ENCODE measurements at places on chromosomes 2 and 18. TPM values are rescaled to one million over a fixed set of nuclear protein-coding genes. Genes with fewer than 3 reads are reported as not detected.
A peak's percentile ranks its signal among the peaks of the same experiment; 100 is the strongest.

Gene PNO1
- polyA plus RNA-seq = 57.7 TPM

GRCh38 chr2:51722311-51722710, 690.4 kb upstream of the NRXN1 start:
- no peak for DNase-seq

DNA sequence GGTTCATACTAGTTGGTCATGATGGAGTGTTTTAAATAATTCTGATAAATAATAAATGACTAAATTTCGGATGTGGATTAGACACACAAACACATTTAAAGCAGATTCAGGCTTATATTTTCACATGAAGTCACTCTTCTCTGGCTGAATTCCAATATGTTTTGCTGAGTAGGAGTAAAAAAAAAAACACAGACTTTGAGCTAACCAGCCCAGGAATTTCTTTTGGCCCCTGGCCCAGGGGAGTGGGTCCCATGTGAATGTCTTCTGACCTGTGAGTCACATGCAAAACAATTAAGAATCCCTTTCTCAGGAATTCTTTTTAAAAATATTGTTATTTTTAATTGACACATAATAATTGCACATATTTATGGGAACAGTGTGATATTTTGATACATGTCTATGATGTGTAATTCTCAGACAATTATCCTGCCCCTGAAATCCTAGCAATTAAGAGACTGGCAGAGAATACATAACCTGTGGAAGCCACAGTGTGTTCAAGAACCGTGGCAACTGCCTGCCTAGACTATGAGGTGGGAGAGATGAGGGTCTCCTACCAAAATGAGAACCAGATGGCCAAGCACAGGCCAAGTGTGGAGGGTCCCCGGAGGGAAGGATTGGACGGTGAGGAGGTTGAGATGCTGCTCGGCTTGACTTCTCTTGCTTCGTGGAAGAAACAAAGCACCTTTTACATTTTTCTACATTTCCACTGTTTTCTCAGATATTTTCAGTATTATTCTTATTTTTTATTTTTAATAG, 236.4 kb downstream of the PIEZO2 start:
- no peak for DNase-seq

DNA sequence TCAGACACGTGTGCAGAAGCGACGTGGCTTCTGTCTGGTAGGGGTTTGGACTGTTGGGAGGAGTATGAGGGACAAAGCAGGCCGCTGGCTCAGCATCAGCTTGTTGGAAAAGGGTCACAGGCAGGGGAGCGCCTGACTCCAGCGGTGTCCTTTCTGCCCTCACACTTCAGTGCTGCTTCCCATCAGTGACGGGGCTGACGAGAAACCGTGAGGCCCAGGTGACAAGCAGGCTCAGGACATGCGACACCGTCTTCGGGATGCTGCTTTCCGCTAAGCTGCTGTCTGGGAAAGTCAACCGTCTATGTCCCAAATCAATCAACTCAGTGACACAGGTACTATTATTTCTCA, 90.5 kb downstream of the USP40 start:
- no peak for DNase-seq

Gene RAX
- not detected for polyA plus RNA-seq

DNA sequence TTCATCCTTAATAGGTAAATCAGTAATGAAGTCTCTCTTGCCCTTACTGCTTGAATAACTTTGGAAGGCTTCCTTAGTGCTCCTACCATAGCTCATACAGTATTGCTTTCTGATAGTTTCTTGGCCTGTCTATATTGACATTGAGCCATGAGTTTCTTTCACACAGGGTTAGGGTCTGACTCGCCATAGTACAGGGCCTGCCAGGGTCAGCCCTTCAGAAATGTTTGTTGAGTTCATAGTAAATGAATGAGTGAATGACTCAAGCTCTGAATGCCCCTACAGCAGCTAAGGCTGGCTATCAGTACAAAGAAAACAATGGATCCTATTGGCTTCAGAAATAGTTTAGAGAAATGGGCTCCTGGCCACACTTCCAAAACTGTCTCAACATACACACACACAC, 65.0 kb upstream of the LRATD1 start:
- no peak for DNase-seq

DNA sequence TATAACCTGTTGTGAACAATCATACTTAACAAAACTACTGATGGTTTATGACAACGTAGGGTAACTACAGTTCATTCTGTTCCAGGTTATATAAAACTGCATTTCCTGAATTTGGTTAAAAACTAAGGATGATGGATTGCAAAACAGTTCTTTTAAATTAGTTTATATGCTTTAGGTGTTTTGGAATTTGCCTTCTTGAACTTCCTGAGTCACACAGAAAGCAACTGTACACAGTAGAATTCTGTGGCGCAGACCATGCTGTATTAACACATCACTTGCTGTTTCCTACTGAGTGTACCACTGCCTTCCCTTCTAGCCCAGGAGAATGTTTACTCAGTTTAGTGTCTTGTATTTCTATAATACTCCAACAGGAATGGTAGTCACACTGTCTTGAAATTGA, 19.4 kb downstream of the ITGB1BP1 start:
- no peak for DNase-seq

DNA sequence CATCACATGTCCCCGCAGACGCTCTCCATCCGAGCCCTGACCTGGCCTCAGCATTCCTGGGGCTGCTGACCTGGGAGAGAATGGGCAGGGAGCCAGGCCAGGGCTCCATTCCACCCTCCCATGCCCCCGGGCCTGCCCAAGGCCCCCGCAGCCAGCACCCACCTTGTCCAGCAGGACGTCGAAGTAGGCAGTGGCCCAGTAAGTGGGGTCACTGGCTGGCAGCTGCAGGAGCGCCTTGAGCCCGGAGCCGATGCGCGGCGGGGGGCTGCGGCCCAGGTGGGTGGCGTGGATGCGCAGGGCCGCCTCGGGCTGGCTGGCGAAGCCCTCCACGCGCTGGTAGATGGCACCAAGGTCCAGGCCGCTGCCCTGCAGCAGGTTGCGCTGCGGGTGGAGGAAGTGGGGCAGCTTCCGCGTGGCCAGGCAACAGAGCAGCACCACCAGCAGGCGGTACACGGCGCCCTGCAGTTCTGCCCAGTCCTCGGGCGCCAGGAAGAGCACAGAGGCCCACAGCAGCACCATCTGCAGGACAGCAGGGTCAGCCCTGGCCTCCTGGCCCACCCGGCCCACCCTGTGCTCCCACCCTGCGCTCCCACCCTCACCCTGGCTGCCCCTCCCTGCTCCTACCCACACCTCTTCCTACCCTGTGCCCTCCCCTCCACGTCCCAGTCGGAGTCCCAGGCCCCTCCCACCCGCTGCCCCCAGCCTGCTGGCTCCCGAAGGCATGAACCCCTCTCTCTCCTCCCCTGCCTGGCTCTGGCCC, 7.6 kb downstream of the MAB21L4 start:
- no peak for DNase-seq

DNA sequence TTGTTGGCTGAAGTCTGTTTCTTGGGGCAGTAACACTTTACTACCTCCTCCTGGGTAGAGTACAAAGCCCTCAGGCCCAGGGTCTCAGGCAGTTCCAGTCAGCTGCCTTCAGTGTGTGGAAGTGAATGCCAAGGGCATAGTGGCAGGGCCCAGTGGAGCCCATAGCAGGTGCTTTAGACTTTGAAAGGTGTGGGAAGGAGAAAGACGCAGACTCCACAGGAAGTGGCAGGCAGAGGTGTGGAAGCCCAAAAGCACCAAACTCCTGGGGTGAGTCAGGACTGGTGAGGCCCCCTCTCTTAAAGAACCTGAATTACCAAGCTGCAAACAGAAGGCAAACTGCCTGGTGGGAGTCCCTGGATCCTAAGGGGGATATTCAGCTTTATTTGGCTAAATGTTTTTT, 45.3 kb downstream of the ADAM23 start:
- DNase-seq = no peak

- DNase-seq = no peak
Measured at GRCh38 chr2:48674933-48675332, 57.3 kb downstream of the GTF2A1L start.

Gene PTPRN
- 0.90 TPM for polyA plus RNA-seq

Gene GCG
- polyA plus RNA-seq = not detected

DNA sequence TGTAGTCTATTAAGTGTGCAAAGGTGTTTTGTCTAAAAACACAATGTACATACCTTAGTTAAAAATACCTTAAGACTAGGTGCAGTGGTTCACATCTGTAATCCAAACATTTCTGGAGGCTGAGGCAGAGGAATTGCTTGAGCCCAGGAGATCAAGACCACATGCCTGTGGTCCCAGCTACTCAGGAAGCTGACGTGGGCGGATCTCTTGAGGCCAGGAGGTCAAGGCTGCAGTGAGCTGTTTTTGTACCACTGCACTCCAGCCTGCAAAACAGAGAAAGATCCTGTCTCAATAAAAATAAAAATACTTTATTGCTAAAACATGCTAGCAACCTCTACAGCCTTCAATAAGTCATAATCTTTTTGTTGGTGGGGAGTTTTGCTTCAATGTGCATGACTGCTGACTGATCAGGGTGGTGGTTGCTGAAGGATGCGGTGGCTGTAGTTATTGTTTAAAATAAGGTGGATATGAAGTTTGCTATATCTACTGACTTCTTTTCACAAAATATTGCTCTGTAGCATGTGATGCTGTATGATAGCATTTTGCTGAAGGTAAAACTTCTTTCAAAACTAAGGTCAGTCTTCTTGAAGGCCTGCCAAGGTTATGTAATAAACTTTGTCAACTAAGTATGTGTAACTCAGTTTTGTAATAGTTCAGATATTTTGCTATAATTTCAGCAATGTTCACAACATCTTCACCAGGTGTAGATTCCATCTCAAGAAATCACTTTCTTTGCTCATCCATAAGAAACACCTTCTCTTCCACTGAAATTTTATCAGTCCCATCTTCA, 1238.0 kb upstream of the NRXN1 start:
- DNase-seq = no peak

- DNase-seq = no peak
Measured at GRCh38 chr18:48656176-48656575, 117.3 kb downstream of the CTIF start.

- no peak for DNase-seq
Measured at GRCh38 chr2:42133771-42134195, 35.4 kb upstream of the EML4 start.

DNA sequence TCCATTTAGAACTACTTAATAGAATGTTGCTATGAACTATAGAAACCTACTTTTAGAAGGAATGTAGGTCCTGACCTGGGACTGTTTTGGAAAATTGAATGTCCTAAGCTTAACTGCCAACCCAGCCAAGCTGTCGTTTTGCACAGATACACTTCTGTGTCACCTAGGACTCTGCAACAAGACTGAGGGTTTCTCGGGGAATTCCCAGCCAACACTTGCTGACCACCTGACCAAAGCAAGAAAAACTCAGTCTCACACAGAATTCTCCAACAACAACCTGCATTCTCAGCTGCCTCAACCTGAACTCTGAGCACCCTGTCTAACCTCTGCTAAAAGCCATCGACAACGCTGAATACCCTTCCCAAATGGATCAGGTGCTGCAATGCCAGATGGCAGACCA, 128.2 kb downstream of the SS18 start:
- no peak for DNase-seq

Gene RIT2
- polyA plus RNA-seq = not detected

Gene G6PC2
- polyA plus RNA-seq = not detected

GRCh38 chr2:26326514-26326913, 19.4 kb upstream of the SELENOI start:
- DNase-seq = no peak

DNA sequence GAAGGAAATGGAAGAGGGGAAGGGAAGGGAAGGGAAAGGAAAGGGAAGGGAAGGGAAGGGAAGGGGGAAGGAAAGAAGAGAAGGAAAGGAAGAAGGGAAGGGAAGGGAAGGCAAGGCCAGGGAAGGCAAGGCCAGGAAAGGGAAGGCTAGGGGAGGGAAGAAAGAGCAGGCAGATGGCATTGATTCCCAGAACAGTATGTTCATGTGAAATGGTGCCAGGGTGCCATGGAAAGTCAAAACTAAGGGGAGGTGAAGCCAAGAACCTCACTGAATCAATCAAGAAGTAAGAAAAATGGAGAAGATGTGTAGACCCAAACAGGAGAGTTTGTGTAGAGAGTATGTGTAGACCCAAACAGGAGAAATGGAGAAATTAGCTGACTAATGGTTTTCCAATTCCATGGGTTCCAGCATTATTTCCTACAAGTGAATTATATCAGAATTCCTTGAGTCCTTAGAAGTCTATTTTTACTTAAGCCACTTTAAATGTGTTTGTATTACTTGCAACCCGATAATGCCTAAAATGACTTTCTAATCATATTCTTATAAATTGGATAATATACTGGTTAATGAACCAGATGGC, 367.6 kb downstream of the TXNL1 start:
- no peak for DNase-seq

DNA sequence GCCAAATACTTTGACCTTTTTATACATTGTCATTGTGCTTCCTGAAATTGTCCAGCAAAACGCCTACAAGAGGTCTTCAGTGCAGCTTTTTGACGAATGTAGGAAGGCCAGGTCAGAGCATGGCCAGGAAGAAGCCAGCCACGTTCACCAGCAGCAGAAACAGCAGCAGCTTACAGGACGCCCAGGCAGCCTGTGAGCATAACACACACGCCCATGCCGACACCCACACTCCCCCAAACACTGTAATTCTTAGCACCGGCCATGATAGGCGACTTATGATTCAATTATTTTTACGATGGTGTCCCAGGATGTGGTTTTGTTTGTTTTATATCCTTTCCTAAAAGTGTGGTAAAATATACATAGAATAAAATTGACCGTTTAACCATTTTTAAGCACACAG, 249.1 kb upstream of the SALL3 start:
- no peak for DNase-seq

GRCh38 chr2:40004336-40004735, 225.3 kb upstream of the THUMPD2 start:
- DNase-seq = no peak

Gene C2orf15
- polyA plus RNA-seq = 1.3 TPM

GRCh38 chr2:162301151-162301804, 17.2 kb downstream of the IFIH1 start:
- peak; percentile 60 for DNase-seq

GRCh38 chr18:35507623-35508022, 9.9 kb upstream of the INO80C start:
- DNase-seq = no peak

GRCh38 chr18:61201511-61201910, 131.7 kb upstream of the CDH20 start:
- DNase-seq = no peak

Gene RSAD2
- not detected for polyA plus RNA-seq

Gene TNFRSF11A
- 2.1 TPM for polyA plus RNA-seq

- no peak for DNase-seq
Measured at GRCh38 chr2:218285604-218286003, 6.7 kb downstream of the TMBIM1 start.

DNA sequence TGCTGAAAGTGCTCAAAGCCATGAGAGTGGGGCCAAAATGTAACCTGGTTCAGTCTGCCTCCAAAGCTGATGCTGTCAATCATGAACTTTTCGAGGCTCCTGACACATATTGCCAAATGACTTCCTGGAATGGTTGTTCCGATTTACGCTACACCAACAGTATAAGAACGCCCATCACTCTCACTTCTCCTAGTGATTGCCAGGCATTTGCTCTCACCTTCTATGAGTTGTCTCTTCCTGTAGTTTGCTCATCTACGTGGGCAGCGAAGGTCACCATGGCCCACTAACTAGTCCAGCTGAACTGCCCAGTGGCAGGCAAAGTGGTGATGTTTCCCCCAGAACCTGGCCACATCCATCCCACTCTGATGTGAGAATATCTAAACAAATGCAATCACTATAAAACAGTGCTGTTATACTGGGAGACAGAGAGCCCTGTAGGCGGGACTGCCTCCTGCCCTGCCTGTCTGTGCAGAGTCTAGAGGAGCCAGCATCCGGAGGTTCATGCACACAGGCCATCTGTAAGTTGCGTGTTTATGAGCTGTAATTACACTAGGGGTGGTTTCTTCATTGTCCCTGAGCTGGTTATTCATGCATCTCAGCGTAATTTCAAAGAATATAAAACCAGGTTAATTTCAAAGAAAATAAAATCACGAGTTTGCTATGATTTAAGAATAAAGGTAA, 8.8 kb upstream of the CABLES1 start:
- DNase-seq = no peak

Data from A549 (cell line).